Fibroblast of villous mesenchyme (primary cell): ENCODE measurements at places on chromosomes 12 and 14.
A peak's percentile ranks its signal among the peaks of the same experiment; 100 is the strongest.

- DNase-seq = peak; percentile 73
Measured at GRCh38 chr12:45762185-45763110, 32.9 kb downstream of the ARID2 start.

- DNase-seq = no peak
Measured at GRCh38 chr12:5997260-5997659, 52.2 kb upstream of the ANO2 start.

DNA sequence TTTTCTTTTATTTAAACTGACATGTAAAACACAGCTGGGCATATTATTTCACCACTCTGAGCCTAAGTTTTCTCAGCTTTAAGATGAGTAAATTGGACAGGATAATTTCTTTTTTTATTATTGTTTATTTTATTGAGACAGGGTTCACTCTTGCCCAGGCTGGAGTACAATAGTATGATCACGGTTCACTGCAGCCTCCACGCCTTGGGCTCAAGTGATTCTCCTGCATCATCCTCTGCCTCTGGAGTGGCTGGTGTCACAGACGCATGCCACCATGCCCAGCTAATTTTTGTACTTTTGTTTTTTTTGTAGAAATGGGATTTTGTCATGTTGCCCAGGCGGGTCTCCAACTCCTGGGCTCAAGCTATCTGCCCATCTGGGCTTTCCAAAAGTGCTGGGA lies 12.7 kb downstream of the BMAL2 start:
- no peak for DNase-seq

- no peak for DNase-seq
Measured at GRCh38 chr14:32426586-32427388, 97.7 kb downstream of the AKAP6 start.

DNA sequence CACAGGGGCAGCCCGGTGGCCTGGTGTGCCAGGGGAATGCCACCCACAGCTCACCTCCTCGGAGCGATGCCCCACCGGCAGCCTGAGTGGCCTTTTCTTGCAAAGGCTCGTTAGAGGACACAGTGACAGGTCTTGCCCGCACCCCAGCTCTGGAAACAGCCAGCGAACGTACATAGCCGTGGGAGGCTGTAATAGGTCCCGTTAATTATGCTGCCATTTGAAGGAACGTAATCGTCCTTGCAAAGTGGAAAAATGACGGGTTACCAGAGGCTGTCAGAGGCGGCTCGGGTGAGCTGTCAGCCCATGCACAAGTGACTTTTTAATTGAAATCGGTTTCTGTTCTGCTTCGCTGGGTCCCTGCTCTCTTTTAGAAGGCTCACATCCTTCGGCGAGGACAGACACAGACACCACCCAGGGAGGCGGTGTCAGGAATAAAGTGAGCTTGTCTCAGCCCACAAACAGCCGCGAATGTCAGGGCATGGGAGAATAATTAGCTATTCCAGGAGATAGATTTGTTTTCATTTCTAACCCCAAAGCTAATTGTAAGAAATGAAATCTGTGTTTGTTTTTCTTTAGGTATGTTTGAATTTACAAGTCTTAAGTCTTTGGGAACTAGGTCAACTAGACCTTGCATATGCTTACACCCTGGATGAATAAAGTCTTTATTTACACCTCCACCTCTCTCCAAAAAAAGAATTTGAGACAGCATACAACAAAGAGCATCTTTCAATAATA lies 77.2 kb upstream of the RFLNA start:
- DNase-seq = peak; percentile 10

DNA sequence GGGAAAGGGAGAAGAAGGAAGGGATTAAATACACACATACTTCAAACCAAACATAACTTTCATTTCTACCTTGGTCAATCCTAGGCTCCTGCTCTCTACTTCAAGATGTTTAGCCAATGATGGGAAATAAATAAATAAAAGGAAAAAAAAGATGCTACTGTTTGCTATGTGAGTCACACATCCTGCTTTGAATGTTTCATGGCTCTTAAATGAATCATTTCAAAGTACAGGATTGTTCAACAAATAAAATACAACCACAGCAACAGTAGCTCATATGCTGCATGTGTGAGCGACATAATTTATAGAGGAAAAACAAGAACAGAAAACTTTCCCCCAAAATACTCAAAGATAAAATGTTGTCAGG lies 54.3 kb upstream of the NPFF start:
- DNase-seq = peak; percentile 88

DNA sequence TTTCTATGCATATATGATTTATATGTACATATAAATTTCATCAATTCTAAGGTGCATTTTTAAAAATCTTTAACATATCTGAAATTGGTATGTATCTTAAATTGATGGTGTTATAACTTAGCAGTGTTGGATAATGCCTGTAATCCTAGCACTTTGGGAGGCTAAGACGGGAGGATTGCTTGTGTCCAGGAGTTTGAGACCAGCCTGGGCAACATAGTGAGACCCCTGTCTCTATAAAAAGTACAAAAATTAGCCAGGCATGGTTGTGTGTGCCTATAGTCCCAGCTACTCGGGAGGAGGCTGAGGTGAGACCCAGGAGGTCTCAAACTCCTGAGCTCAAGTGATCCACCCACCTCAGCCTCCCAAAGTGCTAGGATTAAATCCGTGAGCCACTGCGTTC lies 6.5 kb upstream of the GALNT6 start:
- DNase-seq = no peak

GRCh38 chr12:130143136-130143535 lies 19.1 kb upstream of the FZD10 start:
- DNase-seq = no peak

GRCh38 chr14:70257526-70257925 lies 68.8 kb upstream of the SLC8A3 start:
- no peak for DNase-seq

GRCh38 chr12:89185181-89185580 lies 167.1 kb downstream of the DUSP6 start:
- DNase-seq = no peak

DNA sequence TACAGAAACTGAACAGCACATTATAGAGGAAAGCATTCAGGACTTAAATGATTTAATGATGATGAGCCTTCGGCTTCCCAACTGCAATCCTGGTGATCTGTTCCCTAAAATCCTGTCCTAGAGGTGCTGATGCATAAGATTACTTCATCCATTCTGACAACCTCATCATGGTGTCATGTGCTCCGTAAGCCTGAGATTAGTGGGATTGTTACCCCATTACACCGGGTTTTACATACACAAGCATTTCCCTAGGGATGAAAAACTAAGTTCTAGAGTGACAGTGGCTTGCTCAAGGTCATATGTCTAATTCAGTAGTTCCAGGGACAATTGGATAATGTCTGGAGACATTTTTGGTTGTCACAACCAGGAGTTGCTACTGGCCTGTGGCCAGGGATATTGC lies 2.5 kb upstream of the RNASE13 start:
- DNase-seq = no peak

- DNase-seq = no peak
Measured at GRCh38 chr12:103572312-103573045, 14.6 kb upstream of the STAB2 start.

GRCh38 chr14:99562856-99563748 lies 40.9 kb downstream of the CCDC85C start:
- DNase-seq = peak; percentile 61

GRCh38 chr14:100219126-100219785 lies 19.7 kb upstream of the YY1 start:
- DNase-seq = no peak

- DNase-seq = no peak
Measured at GRCh38 chr14:45194964-45195363, 58.0 kb downstream of the MIS18BP1 start.

DNA sequence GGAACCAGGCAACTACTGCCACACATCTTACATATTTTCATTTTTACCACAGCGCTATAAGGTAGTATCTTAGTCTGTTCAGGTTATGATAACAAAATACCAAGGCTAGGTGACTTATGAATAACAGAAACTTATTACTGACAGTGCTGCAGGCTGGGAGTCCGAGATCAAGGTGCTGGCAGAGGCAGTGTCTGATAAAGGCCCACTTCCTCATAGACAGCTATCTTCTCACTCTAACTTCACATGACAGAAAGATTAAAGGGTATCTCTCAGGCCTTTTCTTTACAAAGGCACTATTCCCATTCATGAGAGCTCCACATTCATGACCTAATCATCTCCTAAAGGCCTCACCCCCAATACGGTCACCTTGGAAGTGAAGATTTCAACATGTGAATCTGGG lies 59.8 kb upstream of the MDM1 start:
- no peak for DNase-seq

DNA sequence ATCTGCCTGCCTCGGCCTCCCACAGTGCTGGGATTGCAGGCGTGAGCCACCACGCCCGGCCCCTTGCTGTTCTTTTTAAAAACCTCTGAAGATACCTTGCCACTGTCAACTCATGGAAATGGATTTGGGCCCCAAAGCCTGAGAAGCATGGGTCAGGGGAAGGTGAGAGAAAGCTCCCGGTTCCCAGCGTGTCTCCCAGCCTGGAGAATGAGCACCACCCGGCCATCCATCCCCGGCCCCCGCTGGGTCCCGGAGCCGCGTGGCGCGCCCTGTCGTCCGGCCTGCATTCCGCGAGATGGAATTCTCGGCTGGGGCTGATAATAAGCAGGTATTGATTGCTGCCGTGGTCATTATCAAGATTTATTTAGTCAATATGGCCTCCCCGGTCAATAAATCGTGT lies 126.5 kb upstream of the MYL2 start:
- DNase-seq = no peak

GRCh38 chr12:26937443-26937862 lies 328 bp downstream of the INTS13 start:
- DNase-seq = no peak

- no peak for DNase-seq
Measured at GRCh38 chr14:54688229-54688628, 121.3 kb downstream of the SAMD4A start.

DNA sequence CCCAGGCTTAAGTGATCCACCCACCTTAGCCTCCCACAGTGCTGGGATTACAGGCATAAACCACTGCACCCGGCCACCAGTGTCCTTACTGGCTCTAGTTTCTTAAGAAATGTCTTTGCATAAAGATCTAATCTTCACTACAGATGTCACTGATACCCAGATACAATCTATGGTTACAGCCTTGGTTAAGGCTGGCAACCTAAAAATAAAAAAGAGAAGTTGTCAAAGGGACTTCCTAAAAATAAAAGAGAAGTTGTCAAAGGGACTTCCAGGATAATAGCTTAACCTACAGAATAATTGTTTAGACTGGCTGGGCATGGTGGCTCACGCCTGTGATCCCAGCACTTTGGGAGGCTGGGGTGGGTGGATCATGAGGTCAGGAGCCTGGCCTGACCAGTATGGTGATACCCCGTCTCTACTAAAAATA lies 27.6 kb downstream of the ETFBKMT start:
- no peak for DNase-seq

- no peak for DNase-seq
Measured at GRCh38 chr12:52241205-52241842, 8.3 kb downstream of the KRT7 start.

DNA sequence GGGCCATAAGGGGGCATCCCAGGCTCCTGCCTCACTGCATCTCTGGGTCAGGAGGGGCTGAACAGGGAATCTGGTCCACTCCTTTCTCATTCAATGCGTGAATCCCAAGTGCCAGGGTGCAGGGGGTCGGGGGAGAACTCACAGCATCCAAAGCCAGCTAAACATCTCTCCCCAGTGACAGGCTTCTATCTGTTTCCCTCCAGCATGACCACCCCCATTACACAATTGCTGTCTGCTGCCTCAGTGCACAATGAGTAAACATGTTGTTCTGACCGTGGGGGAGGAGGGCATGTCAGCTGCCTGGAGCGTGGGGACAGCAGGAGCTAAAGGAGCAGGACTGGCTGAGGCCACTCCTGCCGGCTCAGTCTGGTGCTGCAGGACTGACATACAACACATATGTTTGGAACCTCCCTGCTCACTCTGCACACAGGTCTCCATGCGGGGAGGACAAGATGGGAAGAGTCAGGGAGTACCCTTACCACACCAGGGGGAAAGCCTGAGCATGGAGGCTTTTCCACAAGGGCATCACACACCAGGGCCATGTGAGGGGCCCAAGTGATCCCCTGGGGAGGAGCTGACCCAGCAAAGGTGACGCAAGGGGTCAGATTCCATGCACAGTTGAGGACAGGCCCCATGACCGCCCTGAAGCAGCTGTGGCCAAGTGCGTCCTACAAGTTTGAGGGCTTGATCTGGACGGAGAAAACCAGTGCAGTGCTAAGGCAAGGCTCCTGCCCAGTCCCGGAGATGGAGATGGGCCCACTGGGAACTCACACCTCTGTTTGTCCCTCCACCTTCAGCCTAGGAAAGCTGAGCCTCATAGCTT lies 1.4 kb downstream of the TNS2 start:
- DNase-seq = peak; percentile 91

DNA sequence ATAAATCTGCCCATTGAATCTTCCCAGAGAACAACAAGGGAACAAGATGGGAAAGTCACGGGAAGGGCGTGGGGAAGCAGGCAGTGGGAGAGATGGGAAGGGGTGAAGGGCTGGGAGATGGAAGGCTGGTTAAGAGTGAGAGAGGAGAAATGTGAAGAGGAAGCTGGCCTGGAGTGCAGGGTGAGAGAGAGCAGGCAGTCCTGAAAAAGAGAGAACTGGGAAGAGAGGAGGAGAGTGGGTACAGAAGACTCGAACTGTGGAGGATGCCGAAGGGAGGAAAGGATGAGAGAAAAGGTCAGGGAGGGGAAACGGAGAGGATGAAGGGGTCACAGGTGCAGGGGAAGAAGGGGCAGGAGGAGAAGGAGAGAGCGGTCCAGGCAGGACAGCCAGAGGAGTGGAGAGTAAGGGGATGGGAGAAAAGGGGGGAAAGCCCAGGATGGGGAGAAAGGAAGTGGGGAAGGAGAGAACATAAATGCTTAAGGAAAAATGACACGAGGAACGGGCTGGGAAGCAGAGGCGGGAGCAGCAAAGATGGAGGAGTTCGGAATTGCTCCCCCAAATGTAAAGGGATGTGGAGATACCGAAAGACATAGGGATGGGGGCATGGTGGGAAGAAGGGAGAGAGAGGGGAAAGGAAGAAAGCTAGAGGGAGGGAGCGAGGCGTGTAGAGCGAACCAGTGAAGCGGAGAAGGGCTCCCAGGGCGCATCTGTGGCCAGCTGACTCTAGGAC lies 1.2 kb downstream of the PIANP start:
- no peak for DNase-seq
